ENCODE measurements at places on chromosomes 5 and 9.

GRCh38 chr5:120882038-120882775, 418.1 kb downstream of the PRR16 start:
- no peak for DNase-seq

GRCh38 chr9:69171517-69171916, 2.6 kb upstream of the TJP2 start:
- DNase-seq: no peak

GRCh38 chr9:2640570-2640969, 19.0 kb downstream of the VLDLR start:
- no peak for DNase-seq

GRCh38 chr9:38374847-38375571, 17.5 kb upstream of the ALDH1B1 start:
- no peak for DNase-seq

DNA sequence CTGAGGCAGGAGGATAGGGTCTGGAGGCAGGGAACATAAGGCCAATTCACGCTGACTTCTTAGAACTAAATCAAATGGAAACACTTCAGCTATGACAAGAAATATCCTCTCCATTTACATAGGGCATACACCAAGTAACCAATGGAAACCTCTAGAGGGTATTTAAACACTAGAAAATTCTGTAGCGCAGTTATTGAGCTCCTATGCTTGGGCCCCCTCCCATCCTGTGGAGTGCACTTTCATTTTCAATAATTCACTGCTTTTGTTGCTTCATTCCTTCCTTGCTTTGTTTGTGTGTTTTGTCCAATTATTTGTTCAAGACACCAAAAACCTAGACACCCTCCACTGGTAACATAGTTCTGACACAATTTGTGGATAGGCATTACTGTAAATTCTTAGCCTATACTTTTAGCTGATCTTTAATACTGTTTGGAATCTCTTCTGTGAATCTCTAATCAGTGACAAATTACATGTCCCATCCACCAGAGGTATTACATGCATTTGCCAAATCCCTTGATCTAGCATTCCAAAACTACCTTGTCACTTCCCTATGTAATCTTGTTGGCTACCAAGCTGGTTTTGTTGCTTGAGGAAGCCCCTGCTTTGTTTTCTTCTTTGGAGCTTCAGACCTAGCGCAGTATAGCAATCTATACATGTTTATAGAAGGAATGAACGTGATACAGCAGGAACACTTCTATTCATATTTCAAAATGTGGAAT, 61.6 kb downstream of the ST8SIA4 start:
- no peak for DNase-seq

DNA sequence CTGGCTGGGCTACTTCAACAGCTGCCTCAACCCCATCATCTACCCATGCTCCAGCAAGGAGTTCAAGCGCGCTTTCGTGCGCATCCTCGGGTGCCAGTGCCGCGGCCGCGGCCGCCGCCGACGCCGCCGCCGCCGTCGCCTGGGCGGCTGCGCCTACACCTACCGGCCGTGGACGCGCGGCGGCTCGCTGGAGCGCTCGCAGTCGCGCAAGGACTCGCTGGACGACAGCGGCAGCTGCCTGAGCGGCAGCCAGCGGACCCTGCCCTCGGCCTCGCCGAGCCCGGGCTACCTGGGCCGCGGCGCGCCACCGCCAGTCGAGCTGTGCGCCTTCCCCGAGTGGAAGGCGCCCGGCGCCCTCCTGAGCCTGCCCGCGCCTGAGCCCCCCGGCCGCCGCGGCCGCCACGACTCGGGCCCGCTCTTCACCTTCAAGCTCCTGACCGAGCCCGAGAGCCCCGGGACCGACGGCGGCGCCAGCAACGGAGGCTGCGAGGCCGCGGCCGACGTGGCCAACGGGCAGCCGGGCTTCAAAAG, 36.9 kb upstream of the TTC1 start:
- peak; percentile 48 for DNase-seq

DNA sequence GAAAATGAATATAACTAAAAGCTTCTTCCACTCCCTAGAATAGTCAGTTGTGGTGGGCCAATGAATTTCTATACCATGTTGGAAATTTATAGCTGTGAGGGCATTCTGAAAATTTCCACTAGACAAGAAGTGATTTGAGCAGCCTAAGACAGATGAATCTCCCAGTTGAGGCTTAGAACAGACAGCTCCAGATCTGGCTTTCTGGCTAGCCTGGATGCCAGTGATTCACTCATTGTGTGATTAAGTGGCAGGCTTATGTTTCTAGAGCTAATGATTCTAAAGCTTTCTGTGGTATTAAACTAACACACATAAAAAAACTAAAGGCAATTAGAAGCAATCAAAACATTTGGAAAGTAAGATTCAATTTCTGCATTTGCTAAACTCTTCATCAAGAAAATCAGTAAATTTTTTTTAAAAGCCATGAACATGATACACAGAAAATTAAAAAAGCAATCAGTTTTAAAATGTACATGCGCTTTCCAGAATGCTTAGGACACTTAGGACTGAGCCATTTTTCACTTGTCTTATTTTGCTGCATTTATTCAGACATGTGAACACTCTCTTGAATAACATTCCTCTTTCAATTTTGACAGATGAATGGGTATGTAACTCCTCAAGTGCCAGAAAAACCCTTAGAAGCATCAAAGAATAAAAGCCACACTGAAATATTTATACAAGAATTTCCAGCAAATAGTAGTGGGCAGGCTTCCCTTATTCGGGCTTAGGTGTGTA, 100.5 kb upstream of the GNAQ start:
- no peak for DNase-seq

GRCh38 chr5:143554187-143554717, 150.8 kb upstream of the NR3C1 start:
- no peak for DNase-seq

GRCh38 chr9:35114840-35115628, 628 bp downstream of the ATOSB start:
- peak; percentile 65 for DNase-seq

GRCh38 chr5:95238560-95239325, 46.2 kb downstream of the MCTP1 start:
- no peak for DNase-seq

- DNase-seq: no peak
Observed at GRCh38 chr5:58523956-58524355, 32.7 kb downstream of the GAPT start.

GRCh38 chr9:68551191-68551590, 10.5 kb upstream of the TMEM252 start:
- DNase-seq: no peak

DNA sequence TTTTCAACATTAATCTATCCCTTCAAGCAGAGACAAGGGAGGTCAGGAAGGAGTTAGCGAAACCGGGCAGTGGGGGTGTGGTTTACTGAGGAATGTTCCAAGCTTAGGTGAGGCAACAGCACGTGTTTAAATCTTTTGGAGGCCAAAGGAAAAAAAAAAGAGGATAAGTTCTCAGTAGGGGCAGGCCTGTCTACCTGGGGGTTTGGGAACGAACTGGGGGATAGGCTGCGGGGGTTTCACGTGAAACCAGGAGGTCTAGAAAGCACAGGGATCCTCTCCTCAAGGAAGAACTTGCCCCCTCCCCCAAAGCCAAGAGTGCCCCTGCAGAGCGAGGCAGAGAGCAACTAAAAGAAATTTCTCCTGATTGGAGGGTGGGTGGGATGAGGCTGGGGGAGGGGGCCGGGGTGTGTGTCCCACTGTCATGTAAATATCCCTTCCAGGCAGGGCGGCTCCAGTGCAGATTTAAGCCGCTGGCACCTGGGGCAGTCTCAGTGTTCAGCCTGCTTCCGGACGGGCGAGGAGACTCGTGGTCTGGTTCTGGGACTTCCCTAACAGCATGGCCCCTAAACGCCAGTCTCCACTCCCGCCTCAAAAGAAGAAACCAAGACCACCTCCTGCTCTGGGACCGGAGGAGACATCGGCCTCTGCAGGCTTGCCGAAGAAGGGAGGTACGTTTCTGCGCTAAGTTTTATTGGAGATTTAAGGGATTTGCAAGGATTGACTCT, 5.5 kb upstream of the SET start:
- DNase-seq: peak; percentile 65

GRCh38 chr9:21395778-21396717, 10.8 kb upstream of the IFNA2 start:
- peak; percentile 56 for DNase-seq

GRCh38 chr9:111815285-111816070, 20.7 kb upstream of the SHOC1 start:
- no peak for DNase-seq

DNA sequence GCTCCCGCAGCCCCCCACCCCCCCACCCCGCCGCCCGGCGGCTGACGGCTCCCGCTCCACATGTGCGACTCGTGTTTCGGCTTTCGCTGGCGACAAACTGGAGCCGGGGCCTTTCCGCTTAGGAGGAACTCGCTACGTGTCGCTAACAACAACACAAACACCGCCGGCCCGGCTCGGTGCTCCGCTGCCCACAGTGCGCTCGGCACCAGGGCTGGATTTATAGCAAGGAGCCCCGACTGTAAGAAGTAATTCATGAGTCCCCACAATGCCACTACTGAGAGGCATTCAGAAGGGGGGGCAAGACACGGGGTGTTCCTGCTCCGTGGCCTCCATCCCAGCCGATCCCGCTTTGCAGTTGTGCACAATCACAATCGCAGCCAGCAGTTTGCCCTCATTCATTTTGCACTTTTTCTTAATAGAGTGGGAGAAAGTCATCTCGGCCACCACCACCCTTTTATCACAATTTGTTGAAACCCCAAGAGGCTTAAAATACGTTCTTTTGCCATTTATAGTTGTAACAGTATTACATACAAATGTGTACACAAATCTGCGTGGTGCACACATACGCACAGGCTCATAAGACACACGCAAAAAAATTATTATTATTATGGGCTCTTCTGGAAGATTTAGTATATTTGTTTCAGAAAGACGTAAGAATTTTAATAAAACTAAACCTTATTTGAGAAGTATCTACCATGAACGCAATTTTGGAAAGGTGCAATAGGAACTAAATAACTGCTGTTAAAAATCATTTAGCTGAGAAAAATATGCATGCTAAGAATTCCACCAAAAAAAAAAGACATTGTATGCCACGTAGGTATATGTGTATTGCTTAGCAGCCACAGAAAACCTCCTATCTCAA, 48.1 kb downstream of the EBF1 start:
- peak; percentile 48 for DNase-seq

DNA sequence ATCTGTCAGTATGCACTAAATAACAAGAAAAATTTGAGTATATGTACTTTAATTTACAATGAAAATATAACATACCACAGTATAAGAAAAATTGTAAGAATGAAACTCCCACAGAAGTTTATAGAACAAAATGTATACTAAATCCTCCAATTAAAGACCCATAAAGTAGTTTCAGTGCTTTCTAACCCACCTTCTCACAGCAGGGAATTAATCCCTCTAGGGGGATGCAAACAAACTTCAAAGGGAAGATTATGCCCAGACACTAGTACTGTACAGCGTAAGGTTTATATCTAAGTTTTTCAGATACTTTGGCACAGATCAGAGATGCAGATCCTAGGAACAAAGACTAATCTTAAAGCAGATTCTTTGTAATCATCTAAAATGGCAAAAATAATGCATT, 57.2 kb downstream of the DENND1A start:
- DNase-seq: no peak

GRCh38 chr5:136853971-136854370, 488.6 kb upstream of the TRPC7 start:
- DNase-seq: no peak

DNA sequence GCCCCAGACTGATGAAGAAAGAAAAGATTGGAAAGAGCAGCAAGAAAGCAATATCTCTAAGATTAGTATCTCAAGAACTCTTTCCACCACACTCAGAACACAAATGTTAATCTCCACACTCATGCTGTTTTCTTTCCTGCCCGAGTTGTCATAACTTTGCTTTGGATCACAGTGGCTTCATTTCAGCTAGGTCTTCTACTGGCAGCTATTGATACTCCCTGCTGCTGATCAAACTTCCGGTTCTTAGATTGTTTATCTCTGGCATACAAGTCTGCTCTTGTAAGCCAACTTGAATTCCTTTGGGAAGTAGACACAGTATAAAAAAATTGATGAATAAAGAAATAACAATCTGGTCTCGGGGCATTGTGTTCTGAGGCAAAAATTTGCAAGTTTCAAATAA, 77.7 kb upstream of the SPEF2 start:
- DNase-seq: no peak

GRCh38 chr5:98994611-98995010, 65.8 kb upstream of the CHD1 start:
- DNase-seq: no peak

DNA sequence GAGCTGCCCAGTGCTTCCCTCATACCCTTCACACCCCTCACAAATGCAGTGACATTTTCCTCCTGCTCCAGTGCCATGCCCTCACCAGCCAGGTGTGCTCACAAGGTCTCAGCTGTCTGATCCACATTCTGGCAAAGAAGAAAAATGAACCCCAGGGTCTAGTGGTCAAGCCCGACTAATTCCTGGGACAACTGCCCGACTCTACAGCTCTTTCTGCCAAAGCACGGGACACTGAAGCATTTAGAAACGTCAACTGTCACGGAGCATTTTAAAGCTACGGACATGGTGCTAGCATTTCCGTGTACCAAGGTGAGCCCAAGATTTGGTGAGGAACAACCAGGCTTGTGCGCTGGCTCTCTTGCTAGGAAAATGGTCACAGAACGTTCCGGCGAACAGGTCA, 56.8 kb upstream of the PHYKPL start:
- DNase-seq: no peak

- DNase-seq: no peak
Observed at GRCh38 chr5:56215019-56215830, 17.9 kb downstream of the ANKRD55 start.

GRCh38 chr9:80158131-80158530, 586.4 kb downstream of the TLE4 start:
- no peak for DNase-seq

DNA sequence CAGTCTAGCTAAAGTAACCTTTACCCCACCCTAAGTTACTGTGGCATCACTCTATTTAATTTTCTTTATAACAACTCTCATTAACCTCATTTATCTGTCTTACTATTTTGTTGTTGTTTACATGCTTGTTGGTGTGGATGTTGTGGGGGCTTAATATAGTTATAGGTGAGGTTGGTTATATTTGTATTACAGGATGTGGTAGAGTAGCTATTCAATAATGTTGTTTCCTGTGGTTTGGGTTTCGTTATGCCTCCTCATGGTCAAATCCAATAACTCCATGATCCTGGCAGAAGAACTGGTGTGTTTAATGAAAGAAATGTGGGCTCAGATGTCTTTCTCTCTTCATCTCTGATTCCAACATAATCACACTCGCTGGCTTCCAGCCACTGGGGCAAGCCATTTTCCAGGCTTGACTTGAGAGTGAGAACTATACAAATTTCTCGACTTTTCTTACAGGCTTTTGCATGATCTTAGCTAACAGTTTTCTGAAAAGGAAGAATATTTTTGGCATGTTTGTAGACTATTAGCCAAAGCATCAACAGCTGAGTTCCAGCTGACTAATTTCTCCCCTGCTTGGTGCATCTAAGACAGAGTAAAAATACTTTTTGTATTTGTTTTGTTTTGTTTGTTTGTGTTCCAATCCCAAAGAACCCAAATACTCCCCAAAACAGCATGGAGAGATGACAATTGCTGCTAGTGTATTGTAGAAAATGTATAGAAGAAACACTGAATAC, 303.7 kb upstream of the PAPPA start:
- DNase-seq: no peak

DNA sequence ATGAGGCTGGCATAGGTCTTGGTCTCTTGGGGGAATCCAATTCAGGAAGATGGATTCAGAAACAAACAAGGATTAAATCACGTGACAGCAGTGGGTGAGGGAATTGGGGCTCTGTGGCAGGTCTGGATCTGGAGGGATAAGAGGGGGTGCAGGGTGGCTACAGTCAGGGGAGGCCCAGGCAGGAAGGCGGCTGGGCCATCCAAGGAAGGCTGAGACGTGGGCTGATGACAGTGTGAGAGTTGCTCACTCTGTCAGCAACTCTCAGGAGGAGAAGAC, 65.8 kb upstream of the COL5A1 start:
- DNase-seq: no peak

- no peak for DNase-seq
Observed at GRCh38 chr5:169576181-169576598, 7.4 kb upstream of the SPDL1 start.
